ENCODE measurements at places on chromosomes 3 and 15.

- DNase-seq, result no peak
These were observed 30.8 kb downstream of the LRRC28 start for GRCh38 chr15:99282121-99282520.

DNA sequence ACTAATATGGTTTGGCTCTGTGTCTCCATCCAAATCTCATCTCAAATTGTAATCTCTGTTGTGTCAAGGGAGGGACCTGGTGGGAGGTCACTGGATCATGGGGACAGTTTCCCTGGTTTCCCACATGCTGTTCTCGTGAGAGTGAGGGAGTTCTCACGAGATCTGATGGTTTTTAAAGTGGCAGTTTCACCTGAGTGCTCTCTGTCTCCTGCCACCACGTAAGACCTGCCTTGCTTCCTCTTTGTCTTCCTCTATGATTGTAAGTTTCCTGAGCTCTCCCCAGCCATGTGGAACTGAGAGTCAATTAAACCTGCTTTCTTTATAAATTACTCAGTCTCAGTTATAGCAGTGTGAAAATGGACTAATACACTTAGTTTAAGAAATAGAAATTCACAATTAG lies 228.9 kb downstream of the CD47 start:
- no peak for DNase-seq

- DNase-seq, result peak; percentile 87
These were observed 44.5 kb downstream of the NOX5 start for GRCh38 chr15:69058830-69059556.

DNA sequence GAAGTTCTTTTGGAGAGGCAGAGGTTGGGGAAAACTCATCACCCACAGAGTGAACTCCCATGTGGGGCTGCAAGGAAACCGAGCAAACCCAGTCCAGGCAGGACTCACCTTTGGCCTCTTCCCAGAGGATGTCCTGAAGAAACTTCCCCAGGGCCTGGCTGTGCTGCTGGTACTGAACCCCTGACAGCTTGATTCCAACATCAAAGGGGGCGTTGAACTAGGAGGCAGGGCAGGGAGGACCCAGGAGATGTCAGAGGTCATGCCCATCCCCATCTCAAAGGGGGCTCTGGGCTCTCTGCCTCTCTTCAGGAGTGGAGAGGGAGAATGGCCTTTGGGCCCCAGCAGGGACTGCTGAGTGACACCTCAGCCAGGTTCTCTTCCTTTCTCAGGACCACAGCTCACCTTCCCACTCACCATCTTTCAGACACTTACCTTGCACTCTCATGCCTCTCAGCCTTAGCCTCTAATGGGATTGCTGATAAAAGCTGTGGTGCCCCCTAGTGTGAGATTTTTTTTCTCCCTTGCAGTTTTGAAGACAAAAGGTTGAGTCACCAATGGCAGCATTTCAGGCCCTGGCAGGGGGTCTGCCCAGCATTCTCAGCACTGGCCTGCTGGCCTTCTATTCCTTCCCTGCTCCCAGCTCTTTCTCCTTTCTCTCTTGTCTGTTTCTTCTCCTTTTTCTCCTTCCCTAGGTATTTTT lies 6.0 kb downstream of the GHRL start:
- peak; percentile 83 for DNase-seq

DNA sequence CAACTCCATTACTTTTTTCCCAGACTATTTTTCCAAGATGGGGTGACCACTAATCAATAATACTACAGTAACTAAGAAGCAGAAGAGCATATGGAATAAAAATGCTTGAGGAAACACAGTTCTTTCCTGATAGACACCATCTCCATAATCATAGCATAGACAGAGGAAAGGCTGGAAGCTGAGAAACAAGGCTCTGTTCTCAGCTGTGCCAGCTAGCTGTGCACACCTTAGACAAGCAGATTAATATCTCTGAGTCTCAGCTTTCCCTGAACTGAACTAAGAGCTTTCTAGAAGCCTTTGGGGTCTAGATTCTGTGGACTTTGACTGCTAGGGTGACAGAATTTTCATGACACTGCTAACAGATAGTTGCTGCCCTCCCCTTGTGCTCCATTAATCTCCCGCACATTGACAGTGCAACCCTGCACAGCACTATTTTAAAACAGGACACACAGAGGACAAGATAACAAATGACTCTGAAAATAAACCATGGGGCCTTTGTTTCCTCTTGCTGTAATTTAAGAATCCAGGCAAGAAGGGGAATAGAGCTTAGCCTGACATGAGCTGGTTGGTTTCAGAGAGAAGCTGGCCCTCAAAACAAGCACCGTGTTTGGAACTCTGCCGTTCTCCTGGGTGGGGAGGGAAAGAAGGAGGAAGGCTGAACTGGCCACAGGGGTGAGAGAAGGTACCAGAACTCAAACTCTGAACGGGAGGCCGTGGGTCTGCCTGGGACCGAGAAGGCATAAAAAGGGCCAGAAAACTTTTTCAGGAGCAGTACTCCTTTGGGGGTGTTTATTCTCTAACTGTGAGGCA lies 67.4 kb downstream of the ATP13A5 start:
- DNase-seq, result no peak

- peak; percentile 22 for DNase-seq
These were observed 120.6 kb upstream of the EPHA3 start for GRCh38 chr3:88986834-88987233.

DNA sequence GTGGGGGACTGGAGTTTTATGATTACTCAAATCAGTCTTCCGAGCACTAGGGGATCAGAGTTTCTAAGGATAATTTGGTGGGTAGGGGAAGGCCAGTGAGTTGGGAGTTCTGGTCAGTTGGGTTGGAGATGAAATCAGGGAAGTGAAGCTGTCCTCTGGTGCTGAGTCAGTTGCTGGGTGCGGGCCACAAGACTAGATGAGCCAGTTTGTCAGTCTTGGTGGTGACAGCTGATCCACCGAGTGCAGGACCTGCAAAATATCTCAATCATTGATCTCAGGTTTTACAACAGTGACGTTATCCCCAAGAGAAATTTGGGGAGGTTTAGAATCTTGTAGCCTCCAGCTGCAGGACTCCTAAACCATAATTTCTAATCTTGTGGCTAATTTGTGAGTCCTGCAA lies 249.4 kb downstream of the FAM43A start:
- DNase-seq, result no peak

DNA sequence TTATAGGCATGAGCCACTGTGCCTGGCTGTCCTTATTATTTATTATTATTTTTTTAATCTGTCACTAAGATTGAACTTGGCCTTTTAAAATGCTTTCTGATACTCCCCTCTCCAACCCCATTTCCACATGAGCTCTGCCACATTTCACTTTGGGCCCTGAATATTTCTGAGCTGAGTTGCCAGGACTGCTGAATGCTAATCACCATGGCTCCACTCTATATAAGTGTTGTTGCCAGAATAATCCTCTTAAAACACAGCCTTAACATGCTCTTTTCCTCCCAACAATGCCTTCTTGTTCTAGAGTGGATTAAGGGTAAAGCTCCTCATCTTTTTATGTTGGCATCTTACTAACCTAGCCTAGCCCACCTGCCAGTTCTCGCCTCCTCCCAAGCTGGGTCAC lies 124.4 kb downstream of the PDZRN3 start:
- no peak for DNase-seq

- no peak for DNase-seq
These were observed 158.8 kb downstream of the POLR2M start for GRCh38 chr15:57865294-57865693.

- no peak for DNase-seq
These were observed 83.1 kb upstream of the OCA2 start for GRCh38 chr15:28182216-28182615.

DNA sequence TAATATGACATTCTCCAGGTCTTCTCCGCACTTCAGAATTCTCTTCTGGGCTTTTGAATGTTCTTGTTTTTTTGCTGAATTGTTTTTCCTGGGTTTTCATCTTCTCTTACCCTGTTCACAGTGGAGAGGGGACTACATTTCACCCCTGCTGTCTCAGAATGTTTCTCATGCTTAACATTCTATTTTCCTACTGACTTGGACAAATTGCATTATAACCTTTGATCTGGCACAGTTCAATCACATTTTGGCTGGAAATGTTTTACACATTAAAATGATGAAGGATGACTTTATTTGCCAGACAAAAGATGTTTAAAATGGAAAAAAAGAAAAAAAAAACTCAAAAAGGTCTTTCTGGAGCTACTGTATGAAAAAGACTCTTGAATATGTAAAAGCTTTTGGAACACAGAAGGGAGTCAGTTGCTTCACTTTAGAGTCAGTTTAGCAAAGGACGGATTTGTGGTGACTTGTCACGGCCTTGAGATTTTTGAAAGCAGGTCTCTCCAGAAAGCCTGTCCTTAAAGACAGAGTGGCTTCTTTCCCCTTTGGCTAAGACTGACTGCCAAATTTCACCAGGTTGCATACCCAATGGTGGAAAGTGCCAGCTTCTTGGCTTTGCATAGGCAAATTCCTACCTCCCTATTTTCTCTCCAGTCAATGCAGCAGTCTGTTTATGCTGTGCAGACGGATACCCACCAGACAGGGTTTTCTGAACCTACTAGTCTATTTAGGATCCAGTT lies 401.0 kb upstream of the TBL1XR1 start:
- no peak for DNase-seq

DNA sequence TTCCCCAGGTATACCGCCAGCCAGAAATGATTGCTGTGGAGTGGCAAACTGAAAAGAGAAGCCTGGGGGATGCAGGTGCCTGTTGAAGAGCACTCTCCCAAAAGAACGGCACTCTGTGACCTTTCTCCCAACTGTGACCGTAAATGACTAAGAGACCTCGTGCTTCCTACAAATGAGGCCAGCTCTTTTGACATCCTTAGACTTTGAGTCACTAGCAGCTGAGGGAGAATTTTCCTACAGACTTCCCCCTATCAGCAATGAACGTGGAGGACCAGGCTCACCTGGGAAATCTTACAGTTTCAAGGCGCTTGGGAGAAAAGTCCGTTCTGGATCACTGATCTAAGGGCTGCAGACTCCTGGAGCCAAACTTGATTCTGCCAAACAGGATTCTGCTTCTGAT lies 8.6 kb downstream of the AQP9 start:
- DNase-seq, result peak; percentile 71

DNA sequence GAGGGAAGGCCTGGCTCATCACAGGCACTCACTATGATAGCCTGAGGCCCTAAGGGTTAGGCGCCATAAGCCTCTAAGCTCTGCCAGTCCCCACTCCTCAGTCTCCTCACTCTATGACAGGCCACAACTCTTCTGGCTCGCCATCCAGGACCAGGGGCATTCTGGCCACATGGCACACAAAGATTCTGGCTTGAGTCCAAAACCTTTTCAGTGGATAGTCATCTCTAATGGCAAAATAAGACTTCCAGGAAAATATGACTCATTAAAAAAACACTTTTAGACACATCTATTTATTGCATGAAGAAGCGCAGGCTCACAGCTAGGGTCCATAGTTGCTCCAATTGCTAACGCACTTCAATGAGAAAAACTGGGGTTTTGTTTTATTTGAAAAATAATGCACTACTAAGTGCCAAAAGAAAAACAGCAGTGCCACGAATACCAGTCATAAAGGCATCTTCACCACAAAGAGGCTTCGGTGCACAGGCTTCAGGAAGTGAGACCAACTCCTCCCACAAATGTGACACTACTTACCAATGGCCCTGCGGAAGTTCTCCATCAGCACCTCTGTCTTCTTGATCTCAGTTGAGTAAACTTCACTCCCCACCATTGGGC lies 11.1 kb downstream of the RUVBL1 start:
- DNase-seq, result peak; percentile 89

GRCh38 chr3:112974894-112975293 lies at the start of gene CD200R1:
TSS of gene CD200R1 (minus strand) at chr3:112975103. CDS start at chr3:112974857, 246 bp downstream.
- DNase-seq, result no peak

- no peak for DNase-seq
These were observed 22.8 kb downstream of the ESYT3 start for GRCh38 chr3:138456961-138457862.

GRCh38 chr15:73787621-73788020 lies 34.5 kb upstream of the INSYN1 start:
- no peak for DNase-seq

- no peak for DNase-seq
These were observed 46.1 kb downstream of the GPR176 start for GRCh38 chr15:39873978-39874377.

- DNase-seq, result peak; percentile 3
These were observed 29.2 kb upstream of the CNTN3 start for GRCh38 chr3:74643636-74644035.

DNA sequence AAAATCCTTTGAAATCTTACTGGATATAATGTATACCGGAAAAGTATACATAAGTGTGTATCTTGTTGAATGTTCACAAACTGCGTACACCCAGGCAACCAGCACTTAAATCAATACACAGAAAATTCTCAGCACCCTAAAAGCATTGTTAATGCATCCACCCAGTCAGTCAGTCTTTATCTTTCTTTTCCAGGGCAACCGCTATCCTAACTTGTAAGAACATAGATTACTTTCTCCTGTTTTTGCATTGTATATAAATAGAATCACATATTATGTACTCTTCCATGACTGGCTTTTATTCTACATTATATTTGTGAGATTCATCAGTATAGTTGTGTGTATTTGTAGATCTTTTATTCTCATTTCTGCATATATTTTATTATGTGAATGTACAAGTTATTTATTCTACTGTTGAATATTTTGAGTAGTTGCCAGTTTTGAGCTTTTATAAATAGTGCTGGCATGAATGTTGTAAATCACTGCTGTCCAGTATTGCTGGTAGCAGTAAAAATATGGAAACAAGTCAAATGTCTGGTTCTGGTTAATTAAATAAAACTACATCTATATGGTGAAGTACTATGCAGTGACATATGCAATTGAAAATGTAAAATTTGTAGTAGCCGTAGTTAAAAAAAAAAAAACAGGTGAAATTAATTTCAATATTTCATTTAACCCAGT lies 62.1 kb downstream of the PDCD6IP start:
- no peak for DNase-seq

Measured in Daoy (cell line).